ENCODE measurements at places on chromosomes 5 and 9. TPM values are rescaled to one million over a fixed set of nuclear protein-coding genes. Genes with fewer than 3 reads are reported as not detected.

- no peak for DNase-seq
These were observed 36.3 kb downstream of the ELAVL2 start for GRCh38 chr9:23789529-23790254.

- peak; percentile 1 for DNase-seq
These were observed 42.0 kb downstream of the AMBP start for GRCh38 chr9:114035845-114036801.

- peak; percentile 55 for DNase-seq
These were observed 182.9 kb downstream of the AOPEP start for GRCh38 chr9:94909250-94909894.

DNA sequence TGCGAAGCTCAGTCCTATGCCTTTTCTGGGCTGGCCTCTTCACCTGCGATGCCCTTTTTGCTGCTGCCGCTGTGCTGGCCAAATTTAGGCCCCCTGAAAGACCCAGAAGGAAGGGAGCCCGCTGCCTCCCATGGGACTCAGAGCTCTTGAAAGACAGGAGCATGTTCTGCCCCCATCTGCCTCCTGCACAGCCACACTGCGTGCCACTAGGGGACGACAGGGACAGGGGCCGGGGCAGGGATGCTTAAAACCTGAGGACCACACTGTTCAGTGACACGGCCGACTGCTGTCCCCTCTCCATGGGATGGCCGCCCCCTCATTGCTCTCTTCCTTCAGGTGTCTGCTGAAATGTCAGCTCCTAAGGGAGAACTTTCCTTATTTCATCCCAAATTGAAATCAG is 132.4 kb downstream of the ADAMTS2 start:
- DNase-seq: no peak

The SVEP1 gene
- 1.3 TPM for total RNA-seq

The LECT2 gene
- total RNA-seq: not detected
